Left renal cortex interstitium (tissue), 4 donors: ENCODE measurements at places on chromosomes 12 and 14.

- DNase-seq: no peak
Measured at GRCh38 chr14:73763396-73763795, 49.2 kb upstream of the PNMA1 start.

- DNase-seq: no peak
Measured at GRCh38 chr14:105568859-105569766, 42.7 kb downstream of the TMEM121 start.

DNA sequence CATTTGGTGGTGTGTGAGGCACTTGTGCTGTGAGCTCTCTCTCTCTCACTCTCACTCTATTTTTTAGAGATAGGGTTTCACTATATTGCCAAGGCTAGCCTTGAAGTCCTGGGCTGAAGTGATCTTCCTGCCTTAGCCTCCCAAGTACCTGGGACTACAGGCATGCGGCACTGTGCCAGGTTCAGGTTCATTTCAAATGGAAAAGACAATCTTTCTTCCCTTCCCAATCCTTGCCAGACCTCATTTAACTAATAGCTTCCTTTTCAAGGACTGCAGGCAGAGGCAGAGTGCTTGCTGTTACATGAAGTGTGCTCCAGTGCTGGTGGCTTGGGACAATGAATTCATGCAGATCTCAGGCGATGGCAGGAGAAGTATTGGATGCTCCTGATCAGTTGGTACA is 73.2 kb upstream of the BICD1 start:
- DNase-seq: no peak

DNA sequence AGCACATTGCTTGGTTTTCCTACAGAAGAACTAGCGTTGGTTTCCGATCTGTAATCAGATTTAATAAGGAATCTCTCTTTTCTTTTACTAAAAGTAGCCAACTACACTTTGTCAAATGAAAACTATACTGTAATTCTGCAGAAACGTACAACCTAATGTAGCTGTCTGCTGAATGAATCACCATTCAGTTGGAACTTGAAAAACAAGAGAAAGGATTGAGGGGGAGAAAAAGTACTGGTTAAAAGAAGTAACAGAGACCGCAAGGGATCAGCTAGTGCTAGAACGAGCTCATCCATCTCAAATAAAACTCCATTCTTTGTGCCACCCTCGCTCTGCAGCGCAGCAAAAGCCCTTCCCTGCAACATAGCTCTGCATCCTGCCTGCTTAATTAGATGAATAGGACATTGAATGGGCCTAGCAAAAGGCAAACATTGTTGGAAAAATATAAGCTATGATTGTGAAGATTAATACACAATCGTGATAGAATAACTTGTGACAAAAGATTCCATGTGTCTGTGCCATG is 2.6 kb downstream of the GARIN2 start:
- no peak for DNase-seq

DNA sequence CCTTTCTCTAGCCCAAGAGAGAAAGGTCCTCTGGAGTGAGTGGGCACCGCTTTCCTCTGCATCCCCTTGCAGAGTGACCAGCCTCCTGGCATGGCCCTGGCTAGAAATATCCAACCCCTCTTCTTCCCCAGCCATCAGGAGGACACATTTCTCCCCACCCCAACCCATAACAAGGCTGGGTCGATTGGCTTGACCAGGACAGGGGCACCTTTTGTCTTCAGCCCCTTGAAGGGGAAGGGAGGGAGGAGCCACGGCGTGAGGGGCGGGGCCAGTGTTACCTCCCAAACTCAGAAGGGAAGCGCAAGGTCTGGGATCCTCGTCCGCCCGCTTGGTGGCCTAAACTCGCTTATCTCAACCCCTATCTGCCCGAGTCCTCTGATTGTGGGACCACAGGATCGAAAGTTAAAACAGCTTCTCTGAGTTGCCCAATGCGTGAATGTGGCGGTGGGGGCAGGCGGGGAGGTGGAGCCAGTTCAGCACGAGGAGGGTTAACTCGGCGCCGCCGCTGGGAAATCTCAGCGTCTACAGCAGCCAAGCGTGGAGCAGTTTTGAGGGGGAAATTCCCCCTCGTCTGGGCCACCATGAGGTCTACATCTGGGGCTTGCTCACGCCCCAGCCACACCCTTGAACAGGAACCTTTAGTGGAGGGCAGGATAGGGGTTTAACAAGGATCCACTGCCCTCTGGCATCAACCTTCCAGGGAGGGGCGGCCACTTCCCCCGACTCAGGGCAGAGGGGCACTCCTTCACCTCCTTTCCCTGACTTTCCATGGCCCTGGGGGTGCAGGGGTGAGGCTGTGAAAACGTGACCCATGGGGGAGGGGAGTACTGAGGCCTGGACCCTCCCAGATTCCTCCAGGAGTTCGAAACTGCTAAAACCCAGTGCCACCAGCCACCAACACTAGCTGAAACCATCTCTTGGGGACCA is 795 bp downstream of the STAT6 start:
- no peak for DNase-seq

DNA sequence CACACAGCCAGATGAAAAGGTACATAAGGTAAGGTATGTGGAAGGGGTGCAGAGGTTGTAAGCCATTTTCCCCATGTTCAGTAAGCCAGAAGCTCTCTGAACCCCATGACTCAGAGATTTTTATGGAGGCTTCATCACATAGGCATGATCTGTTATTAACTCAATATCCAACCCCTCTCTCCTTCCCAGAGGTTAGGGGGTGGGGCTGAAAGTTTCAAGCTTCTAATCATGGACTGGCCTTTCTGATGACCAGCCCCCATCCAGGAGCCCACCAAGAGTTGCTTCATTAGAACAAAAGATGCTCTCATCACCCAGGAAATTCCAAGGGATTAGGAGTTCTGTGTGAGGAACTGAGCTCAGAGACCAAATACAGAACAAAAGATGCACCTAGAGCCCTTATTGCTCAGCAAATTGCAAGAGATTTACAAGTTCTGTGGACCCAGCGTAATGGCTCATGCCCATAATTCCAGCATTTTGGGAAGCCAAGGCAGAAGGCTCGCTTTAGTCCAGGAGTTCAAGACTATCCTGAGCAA is 103.2 kb upstream of the DAAM1 start:
- no peak for DNase-seq

- DNase-seq: no peak
Measured at GRCh38 chr12:120718055-120718454, 7.6 kb upstream of the ACADS start.

DNA sequence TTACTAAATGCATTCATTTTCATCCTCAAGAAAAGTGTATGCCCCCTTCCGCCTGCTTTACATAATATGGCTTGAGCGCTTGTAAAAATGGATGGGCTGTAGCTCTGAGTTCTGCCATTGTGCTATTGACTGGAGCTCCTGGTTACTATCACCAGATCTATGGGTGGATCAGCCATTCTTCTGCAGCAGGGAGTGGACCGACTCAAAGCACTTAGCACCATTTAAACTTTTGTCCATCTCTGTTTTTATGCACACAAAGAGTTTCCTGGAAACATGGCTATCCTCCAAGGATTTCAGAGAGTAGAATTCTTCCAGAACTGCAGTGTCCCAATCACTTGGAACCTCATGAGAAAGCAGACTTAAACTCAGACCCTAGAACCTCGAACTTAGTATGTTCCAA is 4.5 kb upstream of the NUMB start:
- DNase-seq: no peak

- no peak for DNase-seq
Measured at GRCh38 chr14:63909984-63910383, 57.2 kb downstream of the SYNE2 start.

DNA sequence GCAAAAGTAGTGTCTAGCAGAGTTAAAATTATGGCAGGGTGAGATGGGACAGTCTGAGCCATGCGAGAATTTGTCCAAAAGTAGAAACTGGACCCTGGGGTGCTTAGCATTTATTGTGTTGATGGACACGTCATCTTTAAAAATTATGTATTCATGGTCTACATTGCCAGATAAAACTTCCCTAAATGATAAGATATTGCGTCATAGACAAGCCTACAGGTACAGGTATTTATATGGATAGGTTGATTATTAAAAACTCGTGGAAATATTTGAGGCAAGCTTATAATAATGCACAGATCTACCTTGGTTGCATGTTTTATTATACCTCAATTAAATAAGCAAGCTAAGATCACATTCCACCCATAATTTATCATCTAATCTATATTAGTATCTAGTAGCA is 196.0 kb upstream of the PDZRN4 start:
- DNase-seq: no peak

DNA sequence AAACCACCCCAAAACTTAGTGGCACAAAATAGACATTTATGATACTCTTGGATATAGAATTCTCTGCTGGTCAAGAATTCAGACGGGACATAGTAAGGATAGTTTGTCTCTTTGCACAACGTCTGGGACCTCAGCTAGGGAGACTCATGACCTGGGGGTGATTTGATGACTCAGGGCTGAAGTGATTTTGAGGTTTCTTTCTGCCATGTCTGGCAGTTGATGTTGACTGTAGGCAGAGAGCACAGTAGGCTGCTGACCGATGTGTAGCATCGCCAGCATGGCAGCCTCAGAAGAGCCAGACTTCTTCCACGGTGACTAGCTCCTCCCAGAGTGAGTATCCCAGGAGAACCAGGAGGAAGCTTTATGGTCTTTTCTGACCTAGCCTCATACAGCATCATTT is 88.9 kb upstream of the FRMD6 start:
- DNase-seq: no peak

GRCh38 chr12:131694116-131694838 is 16.6 kb upstream of the SFSWAP start:
- no peak for DNase-seq

DNA sequence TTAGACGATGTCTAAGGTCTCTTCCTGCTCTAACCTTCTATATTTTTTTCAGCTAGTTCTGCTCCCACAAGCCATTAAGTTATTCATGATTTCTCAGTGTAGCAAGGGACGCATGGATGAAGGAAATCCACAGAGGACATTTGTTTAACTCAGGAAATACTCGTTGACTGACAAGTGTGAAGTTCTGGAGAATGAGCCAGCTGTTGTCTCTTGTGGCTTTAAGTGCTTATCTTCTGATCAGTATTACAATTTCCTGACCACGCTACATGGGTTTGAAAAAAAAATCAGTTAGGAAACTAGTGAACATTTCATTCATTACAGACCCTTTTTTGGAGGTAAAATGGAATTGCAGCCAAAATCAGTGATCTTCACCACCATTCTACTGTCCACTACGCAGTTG is 53.1 kb downstream of the GUCY2C start:
- no peak for DNase-seq

DNA sequence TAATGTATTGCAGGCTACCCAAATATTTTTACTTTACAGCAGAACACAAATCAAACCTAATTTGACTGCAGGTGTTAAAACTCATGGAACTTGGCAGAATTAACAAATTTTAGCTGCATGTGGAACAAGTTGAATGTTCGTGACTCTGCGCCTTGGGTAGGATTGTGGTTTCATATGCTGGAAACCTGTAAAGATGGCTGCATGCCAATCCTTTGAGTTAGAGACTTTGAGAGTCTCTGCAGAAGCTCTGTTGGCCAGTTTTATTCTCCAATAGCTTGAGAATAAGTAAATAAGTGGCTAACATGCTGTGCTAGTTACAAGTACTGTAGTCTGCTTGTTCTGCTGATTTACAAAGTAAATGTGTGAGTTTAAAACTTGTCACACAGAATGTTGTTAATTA is 77.8 kb downstream of the PDE6H start:
- DNase-seq: no peak

- DNase-seq: no peak
Measured at GRCh38 chr12:131894981-131895639, 688 bp downstream of the ULK1 start.

GRCh38 chr12:47773062-47773857 is at the start of gene SLC48A1:
TSS of gene SLC48A1 (plus strand) at chr12:47773238. CDS start at chr12:47773305, 67 bp downstream.
- DNase-seq: no peak

GRCh38 chr12:101940400-101940950 is 63.1 kb downstream of the DRAM1 start:
- DNase-seq: no peak

DNA sequence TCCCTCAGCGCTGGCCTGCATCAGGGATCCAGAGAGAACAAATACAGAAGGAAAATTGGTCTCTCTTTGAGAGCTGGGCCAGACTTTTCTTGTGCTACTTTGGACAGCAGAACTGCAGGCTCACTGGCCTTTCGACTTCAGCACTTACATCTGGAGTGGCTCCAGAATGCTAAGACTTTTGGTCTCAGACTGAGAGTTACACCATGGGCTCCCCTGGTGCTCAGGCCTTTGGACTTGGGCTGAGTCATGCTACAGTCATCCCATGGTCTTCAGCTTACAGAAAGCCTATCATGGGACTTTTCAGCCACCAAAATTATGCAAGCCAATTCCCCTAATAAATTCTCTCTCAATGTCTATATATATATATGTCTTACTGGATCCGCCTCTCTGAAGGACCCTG is 9.0 kb upstream of the CD163 start:
- no peak for DNase-seq

- DNase-seq: no peak
Measured at GRCh38 chr12:57164966-57165625, 17.7 kb upstream of the LRP1-AS start.
